ENCODE measurements at places on chromosomes 1 and 21.

DNA sequence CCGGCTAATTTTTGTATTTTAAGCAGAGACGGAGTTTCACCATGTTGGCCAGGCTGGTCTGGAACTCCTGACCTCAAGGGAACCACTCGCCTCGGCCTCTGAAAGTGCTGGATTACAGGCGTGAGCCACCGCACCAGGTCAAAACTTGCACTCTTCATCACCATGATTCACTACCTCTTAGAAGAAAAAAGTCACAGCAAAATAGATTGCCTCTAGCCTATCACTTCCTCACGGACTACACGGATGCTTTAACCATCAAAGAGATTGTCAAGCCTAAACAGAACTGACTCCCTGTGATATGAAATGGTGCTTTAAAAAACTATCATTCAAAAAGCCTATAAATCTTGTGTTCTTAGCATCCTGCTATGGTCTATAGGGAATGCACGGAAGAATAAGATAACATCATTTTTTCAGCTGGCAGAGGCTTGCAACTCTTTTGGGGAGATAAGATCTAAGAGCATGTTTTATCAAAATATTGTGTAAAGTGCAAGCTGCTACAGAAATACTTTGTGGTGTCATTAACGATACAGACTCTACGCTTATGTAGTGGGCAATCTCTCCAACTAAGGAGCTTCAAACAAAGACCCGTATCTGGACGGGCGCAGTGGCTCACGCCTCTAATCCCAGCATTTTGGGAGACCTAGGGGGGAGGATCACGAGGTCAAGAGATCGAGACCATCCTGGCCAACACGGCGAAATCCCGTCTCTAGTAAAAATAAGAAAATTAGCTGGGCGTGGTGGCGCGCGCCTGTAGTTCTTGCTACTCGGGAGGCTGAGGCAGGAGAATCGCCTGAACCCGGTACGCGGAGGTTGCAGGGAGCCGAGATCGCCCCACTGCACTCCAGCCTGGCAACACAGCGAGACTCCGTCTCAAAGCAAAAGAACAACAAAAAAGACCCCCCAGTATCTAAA is 966 bp downstream of the TFB2M start:
- DNase-seq, result peak; percentile 33

DNA sequence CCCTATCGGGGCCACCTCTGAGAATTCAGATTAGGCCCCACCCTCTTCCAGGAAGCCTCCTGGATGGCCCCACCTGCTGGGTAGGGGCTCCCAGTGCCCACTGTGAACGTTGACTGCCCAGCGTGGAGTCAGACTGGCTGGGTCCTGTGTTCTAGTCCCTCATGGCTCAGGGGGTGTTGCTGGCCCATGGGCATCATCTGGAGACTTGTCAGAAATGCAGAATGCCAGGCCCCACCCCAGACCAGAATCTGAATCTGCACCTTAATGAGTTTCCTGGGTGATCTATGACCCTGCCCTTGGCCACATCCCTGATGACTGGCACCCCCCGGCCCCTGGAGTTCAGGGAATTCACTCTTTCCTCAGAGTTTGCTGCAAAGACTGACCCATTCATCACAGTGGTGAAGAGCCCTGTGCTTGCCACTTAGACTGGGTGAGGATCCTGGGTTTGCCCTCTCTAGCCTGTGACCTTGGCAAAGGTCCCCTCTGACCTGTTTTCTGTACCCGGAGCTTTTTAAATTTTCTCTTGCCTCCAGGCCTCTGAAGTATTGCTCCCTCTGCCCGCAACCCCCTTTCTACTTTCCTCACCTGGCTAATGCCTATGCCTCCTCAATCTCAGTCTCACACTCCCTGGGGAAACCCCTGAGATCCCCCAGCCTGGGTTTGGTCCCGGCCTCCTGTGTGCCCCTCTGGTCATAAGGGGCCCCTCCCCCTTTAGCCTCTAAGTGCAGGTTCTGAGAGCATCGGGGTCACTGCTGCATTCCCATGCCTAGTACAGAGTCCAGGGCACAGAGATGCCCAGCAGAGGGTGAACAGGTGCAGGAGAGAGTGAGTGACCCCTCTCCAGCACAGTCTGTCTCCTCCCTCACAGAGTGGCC is 184.2 kb downstream of the MATN1 start:
- no peak for DNase-seq

DNA sequence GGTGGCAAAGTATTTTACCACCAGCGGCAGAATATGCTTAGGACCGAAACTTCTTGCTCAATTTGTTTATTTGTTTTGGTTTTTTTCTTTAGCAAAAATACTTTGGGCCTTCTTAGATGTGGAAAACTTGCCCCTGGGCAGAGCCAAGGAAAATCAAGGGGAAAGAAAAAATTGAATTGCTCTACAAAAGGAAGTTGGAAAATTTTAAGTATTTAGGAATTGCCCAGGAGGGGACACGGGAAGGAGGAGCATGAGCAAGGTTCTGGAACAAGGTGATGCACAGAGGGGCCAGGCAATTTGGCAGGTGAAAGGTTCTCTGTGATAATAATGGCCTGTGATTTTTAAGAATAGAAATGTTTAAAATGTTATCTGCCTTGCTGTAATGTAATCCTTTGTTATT is 28.6 kb downstream of the SGIP1 start:
- no peak for DNase-seq

DNA sequence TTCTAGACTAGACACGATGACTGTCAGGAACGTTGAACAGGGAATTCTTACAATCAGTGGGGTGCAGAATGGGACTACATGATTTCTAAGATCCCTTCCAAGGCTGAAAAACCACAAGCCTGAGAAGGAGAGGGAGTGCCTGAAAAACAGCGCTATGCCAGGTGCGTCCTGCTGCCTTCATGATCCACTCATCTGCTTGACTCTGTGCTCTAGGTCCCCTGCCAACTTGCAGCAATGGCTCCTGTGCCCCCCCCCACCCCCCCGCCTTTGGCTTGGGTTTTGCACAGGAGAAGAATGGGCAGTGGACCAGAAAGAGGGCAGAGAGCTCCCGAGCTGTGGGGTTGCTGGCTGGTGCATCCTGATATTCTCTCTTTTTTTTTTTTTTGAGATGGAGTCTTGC is 5.9 kb downstream of the SLC2A7 start:
- DNase-seq, result no peak

DNA sequence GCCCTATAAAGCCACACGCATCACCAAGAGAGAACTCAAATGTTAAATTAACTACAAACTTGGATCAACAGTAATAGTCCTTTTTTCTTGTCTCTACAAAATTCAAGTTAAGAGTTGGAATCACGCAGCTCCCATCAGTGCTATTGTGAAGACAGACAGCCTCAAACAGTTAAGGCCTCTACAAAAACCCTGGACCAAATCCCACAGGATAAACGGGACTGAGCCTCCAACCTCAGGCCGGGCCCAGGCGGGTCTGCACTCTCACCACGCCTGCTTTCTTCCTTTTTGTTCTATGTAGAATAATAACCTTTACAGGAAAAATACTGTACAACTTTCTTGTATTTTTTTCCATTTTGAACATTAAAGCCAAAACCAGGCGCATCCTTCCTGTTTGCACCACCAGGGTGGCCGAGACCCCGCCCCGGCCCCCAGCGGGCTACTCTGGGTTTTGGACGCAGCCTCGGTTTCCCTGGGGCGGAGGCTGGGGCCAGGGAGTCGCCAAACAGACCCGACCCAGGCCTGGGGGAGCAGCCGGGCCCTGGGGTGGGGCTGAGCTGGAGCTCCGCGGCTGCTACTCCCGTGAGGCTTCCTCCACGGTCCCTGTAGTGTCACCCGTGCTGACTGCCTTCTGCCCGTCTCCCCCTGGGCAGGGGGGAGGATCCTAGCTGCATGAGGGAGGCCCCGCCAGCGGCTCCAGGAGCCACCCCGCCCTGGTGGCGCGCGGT is 158.4 kb downstream of the CASZ1 start:
- DNase-seq, result peak; percentile 49

DNA sequence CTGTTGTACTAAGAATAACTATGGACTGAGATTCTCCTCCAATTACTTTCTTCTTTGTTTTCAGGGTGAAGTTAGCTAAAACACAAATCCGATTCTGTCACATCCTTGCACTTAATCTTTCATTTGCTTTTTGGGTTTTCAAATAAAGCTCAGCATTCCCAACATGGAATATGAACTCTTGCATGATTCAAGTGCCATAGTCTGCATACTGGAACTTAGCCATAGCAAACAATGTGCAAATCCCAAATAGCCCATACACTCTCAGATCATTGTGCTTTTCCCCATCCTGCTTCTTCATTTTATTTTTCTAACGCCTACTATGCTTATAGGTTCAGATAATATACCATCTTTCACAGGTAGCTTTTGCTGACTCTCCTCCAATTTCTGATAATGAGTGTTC is 455.8 kb upstream of the PRMT6 start:
- DNase-seq, result no peak

DNA sequence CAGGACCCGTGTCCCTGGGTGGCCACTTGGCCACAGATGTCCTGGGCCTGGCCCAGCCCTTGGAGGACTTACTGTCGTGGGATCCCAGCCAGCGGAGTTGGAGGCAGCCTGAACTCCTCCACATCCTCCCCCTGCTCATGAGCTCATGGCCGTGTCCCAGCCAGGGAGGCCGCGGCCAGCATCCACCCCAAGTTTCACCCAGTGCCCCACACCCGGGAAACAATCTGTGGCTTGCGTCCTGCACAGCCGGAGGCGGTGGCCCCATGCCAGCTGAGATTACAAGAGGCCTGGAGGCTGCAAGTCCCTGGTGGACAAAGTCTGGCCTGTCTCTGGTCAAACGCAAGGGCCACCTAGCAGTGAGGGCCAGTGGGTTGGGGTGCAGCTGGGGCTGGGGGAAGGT is 27.5 kb upstream of the TMEM52 start:
- no peak for DNase-seq

DNA sequence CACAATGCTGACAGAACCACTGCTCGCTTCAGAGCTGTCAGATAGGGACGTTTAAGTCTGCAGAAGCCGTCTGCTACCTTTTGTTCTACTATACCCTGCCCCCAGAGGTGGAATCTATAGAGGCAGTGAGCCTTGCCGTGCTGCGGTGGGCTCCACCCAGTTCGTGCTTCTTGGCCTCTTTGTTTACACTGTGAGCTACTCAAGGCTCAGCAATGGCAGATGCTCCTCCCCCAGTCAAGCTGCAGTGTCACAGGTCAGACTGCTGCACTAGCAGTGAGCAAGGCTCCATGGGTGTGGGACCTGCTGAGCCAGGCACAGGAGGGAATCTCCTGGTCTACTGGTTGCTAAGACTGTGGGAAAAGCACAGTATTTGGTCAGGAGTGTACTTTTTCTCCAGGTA is 47.1 kb downstream of the LEPR start:
- DNase-seq, result no peak

GRCh38 chr1:33305816-33306652 is 14.9 kb downstream of the A3GALT2 start:
- DNase-seq, result no peak

DNA sequence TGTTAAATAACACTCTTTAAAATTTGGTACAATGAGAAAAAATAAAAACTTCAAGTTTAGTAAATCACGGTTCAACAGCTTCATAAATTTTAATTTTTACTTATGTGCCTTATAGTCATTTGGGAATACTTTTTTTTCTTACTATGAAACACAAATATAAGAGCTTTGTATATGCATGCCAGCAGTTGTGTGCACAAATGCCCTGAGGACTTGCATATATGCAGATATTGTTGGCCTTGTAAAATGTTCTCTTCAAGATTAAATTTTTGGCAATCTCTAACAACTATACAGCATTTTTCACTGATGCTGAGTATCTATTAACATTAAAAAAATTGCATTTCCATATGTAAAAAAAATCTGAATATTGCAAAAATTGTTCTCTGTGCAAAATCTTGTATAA is 458.7 kb upstream of the BRINP3 start:
- no peak for DNase-seq

GRCh38 chr1:51990478-51990965 is at the start of gene RAB3B:
Gene RAB3B (minus strand): TSS chr1:51990700. CDS start chr1:51977117, 13,583 bp downstream.
- DNase-seq, result peak; percentile 90

GRCh38 chr1:218751208-218751948 is 406.2 kb downstream of the TGFB2 start:
- DNase-seq, result no peak

DNA sequence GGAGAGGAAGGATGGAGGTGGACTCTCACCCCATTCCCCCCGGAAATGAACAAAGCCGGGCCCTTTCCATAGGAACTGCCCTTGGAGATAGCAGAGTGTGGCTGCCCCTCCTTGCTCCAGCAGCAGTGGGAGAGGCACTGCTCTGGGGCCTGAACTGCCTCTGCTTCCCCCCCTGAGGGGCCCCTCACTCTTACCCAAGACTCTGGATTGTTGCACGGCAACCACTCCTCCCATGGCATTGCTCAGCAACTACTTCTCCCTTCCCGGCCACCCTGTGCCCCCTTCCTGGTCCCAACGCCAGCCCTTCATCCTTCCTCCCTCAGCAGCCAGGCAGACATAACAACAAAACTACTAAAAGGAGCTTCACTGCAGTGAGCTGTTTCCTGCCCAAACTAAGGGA is 3.0 kb upstream of the ACKR1 start:
- no peak for DNase-seq

GRCh38 chr1:219185486-219186117 is 11.9 kb downstream of the LYPLAL1 start:
- DNase-seq, result no peak

DNA sequence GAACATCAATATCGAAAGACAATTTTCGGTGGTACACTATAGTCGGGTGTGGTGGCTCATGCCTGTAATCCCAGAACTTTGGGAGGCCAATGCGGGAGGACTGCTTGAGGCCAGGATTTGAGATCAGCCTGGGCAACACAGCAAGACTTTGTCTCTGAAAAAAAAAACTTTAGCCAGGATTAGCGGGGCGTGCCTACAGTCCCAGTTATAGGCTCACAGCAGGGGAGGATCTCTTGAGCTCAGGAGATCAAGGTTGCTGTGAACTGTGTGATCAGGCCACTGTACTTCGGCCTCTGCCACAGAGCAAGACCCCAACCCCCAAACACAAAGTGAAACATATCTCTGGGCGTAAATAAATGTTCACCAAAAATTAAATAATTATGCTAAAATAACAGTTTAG is 1.6 kb downstream of the TADA1 start:
- DNase-seq, result no peak

DNA sequence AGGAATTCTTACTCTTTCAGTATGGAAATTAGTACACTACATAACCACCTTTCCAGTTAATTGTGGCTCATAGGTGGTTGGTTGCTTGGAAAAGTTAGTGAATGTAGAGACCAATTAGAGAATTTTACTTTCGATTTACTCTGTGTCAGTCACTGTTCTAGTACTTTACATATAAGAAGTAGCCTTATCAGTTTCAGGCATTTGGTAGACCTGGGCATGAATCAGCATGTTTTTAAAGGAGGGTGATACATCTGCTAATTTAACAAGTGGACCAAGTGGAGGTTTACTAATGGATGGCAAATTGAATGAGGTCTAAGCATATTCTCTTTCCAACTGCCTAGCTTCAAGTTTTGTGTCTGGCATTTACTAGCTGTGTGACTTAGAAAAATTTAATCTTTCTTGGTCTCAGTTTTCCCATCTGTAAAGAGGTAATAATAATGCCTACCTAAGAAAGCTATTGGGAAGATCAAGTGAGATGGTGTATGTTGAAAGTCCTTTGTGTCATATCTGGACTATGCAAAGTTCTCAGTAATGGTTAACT is 1158.6 kb downstream of the PLA2G4A start:
- DNase-seq, result no peak

GRCh38 chr21:46003575-46004007 is 22.0 kb downstream of the COL6A1 start:
- DNase-seq, result no peak

- no peak for DNase-seq
Measured at GRCh38 chr1:192358402-192358801, 41.6 kb downstream of the RGS21 start.

GRCh38 chr1:27521336-27521831 is 31.4 kb upstream of the WASF2 start:
- peak; percentile 78 for DNase-seq

All from activated T-cell treated with anti-CD3 and anti-CD28 coated beads, Interleukin-2, amount 50 U/mL, for 24 hours (primary cell).